ENCODE measurements at places on chromosomes 7 and 10. TPM values are rescaled to one million over a fixed set of nuclear protein-coding genes. Genes with fewer than 3 reads are reported as not detected.

Gene PTTG1IP2
- polyA plus RNA-seq = not detected

Gene TNRC18
- 20.1 TPM for polyA plus RNA-seq

Gene STAMBPL1
- polyA plus RNA-seq = 29.8 TPM

Gene MPP7
- 1.8 TPM for polyA plus RNA-seq

Gene GNAT3
- polyA plus RNA-seq = not detected

Gene BEND7
- polyA plus RNA-seq = 4.5 TPM

Gene ZNF853
- polyA plus RNA-seq = 2.0 TPM

Gene CAMK1D
- 1.6 TPM for polyA plus RNA-seq

Gene C10orf143
- 2.0 TPM for polyA plus RNA-seq

Gene CNTNAP2
- polyA plus RNA-seq = not detected

All from BJ (cell line).